Sigmoid colon (tissue), 7 donors: ENCODE measurements at places on chromosomes 7 and 10. TPM values are rescaled to one million over a fixed set of nuclear protein-coding genes. Genes with fewer than 3 reads are reported as not detected.

ZNF853 gene
- 20.0 TPM for total RNA-seq

PTPN12 gene
- total RNA-seq = 64.2 TPM

CEP41 gene
- 11.9 TPM for total RNA-seq

CALHM2 gene
- 27.4 TPM for total RNA-seq

CLRN3 gene
- total RNA-seq = not detected

IFIT1B gene
- total RNA-seq = not detected

SUGCT gene
- total RNA-seq = 4.4 TPM

MYO3A gene
- 0.71 TPM for total RNA-seq

INPP5F gene
- total RNA-seq = 22.2 TPM

ARHGEF35 gene
- 2.5 TPM for total RNA-seq

INMT gene
- 13.0 TPM for total RNA-seq

SRGN gene
- 83.5 TPM for total RNA-seq

TMEM130 gene
- 3.2 TPM for total RNA-seq

PDLIM1 gene
- total RNA-seq = 75.3 TPM

TRIL gene
- total RNA-seq = 1.5 TPM

PTPRZ1 gene
- 5.6 TPM for total RNA-seq

PLEKHS1 gene
- not detected for total RNA-seq

TAS2R5 gene
- total RNA-seq = 1.8 TPM

OPN4 gene
- not detected for total RNA-seq

NEBL gene
- total RNA-seq = 1.1 TPM

STYXL1 gene
- total RNA-seq = 30.7 TPM

HPSE2 gene
- total RNA-seq = 4.9 TPM

HUS1 gene
- 17.9 TPM for total RNA-seq

RELN gene
- total RNA-seq = 9.2 TPM

TAS2R4 gene
- 1.4 TPM for total RNA-seq

C10orf105 gene
- total RNA-seq = 0.55 TPM

TRIM74 gene
- total RNA-seq = not detected

SFR1 gene
- 13.9 TPM for total RNA-seq

WIPF3 gene
- 0.81 TPM for total RNA-seq
